Aorta (tissue), 5 donors: ENCODE measurements at places on chromosomes 7 and 10.

DNA sequence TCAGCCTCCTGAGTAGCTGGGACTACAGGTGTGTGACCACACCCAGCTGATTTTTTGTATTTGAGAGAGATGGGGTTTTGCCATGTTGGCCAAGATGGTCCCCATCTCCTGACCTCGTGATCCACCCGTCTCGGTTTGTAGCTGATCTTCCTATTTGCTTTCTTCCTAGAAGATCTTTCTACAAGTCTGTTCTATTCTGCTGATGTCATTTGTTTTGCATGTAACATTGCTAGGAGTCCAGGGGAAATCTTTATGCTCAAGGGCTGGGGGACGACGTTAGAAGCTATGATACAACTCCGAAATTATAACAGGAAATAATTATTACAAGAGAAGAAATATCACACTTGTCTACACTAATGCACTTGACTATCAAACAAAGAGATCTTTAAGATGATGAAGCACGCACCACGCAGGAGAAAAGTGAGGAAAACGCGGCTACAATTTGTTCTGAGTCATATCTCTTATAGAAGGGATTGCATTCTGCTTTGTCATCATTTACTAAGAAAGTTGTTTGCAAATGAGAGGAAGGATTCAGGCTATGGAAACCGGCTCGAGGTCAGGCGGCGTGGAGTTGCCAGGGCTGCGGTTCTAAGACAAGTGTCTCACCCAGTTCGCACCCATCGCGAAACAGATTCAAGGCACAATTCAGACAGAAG lies 103.0 kb upstream of the CARD11 start:
- no peak overlapping the region for H3K4me3 ChIP-seq
- no peak overlapping the region for H3K27ac ChIP-seq
- DNase-seq: peak; percentile 69
- no peaks in the 10 kb centered on the region for H3K36me3 ChIP-seq
- H3K27me3 ChIP-seq: no peaks in the 10 kb centered on the region
- no peaks in the 10 kb centered on the region for H3K4me1 ChIP-seq

DNA sequence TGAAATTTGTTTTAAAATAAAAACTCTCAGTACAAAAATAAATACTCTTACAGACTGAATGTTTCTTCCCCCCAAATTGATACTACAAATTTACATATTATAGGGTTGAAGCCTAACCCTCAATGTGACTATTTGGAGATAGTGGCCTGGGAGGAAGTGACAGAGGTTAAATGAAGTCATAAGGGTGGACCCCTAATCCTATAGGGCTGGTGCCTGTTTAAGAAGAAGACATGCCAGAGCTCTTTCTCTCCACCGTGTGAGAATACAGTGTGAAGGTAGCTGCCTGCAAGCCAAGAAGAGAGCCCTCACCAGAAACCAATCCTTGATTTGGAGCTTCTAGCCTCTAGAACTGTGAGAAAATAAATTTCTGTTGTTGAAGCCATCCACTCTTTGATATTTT lies 67.6 kb downstream of the MCU start:
- H3K27ac ChIP-seq: no peak overlapping the region
- no peaks in the 10 kb centered on the region for H3K36me3 ChIP-seq
- no peaks in the 10 kb centered on the region for H3K4me1 ChIP-seq
- H3K27me3 ChIP-seq: no peaks in the 10 kb centered on the region

- DNase-seq: no peak
- H3K27me3 ChIP-seq: no peaks in the 10 kb centered on the region
- H3K27ac ChIP-seq: no peak overlapping the region
- no peak overlapping the region for H3K4me3 ChIP-seq
- H3K36me3 ChIP-seq: no peaks in the 10 kb centered on the region
Observed at GRCh38 chr7:12888717-12889116, 201.3 kb downstream of the ARL4A start.

DNA sequence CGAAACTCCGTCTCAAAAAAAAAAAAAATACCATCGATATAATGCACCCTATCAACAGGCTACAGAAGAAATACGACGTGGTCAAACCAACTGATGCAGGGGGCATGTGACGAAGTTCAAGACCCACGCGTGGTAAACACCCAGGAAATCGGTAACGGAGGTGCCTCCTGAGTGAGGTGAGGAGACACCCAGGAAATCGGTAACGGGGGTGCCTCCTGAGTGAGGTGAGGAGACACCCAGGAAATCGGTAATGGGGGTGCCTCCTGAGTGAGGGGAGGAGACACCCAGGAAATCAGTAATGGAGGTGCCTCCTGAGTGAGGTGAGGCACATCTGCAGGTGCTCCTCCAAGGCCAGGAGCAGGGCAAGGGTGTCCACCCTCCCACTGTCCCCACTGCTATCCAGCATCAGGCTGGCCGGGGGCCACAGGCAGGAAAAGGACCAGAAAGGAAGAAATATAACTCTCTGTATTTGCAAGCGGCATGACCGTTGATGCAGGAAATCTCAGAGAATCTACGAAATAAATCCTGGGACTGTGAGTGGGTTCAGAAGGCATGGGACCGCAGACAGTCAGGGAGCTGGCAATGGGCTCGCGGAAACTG lies 10.7 kb upstream of the GPR146 start:
- no peaks in the 10 kb centered on the region for H3K36me3 ChIP-seq
- no peak overlapping the region for H3K4me3 ChIP-seq
- H3K27ac ChIP-seq: no peak overlapping the region
- H3K27me3 ChIP-seq: no peaks in the 10 kb centered on the region

DNA sequence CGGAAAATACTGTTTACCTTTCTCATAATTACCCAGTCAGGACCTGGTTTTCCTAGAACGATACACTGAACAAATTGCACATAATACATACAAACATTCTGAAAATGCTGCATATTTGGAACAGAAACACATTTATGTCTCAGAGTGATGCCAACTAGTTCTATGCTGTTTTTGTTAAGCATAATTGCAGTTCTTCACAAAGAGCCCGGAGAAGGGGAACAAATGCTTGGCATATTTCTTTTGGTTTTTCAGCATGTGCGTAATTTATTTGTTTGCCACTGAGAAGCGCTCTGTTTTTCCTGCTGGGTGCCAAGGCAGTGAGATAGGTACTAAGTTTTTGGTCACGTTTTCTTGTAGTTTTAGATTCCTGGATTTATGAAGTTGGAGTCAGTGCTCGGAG lies 181.0 kb upstream of the MDFIC start:
- DNase-seq: no peak
- no peaks in the 10 kb centered on the region for H3K4me1 ChIP-seq
- H3K4me3 ChIP-seq: peak overlapping the region; percentile 26
- H3K27ac ChIP-seq: no peak overlapping the region
- no peaks in the 10 kb centered on the region for H3K27me3 ChIP-seq
- no peaks in the 10 kb centered on the region for H3K36me3 ChIP-seq

- no peak overlapping the region for H3K4me3 ChIP-seq
- DNase-seq: no peak
- no peak overlapping the region for H3K27ac ChIP-seq
- H3K27me3 ChIP-seq: no peaks in the 10 kb centered on the region
Observed at GRCh38 chr10:128324058-128324827, 198.0 kb upstream of the MKI67 start.

- H3K4me3 ChIP-seq: no peak overlapping the region
- no peak for DNase-seq
- H3K27ac ChIP-seq: no peak overlapping the region
Observed at GRCh38 chr7:52705768-52706167, 329.7 kb upstream of the POM121L12 start.

DNA sequence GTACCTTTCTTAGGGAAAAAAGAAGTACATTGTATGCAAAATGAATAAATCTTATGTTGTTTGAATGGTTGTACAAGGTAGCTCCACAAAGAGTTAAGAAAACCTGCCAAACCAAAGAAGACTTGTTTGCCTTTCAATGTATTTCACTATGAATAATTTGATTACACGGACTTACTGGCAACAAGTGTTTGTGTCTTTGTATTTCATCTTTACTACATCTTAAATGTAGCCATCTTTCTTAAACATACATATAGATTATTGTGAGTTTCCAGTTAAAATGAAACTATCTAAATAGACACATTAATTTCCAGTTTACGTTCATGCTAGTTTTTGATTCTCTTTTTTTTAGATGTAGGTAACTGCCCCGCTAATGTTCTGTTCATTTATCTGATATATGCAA lies 2.8 kb downstream of the PRKG1 start:
- no peaks in the 10 kb centered on the region for H3K27me3 ChIP-seq
- H3K4me3 ChIP-seq: peak overlapping the region; percentile 82
- no peak overlapping the region for H3K27ac ChIP-seq
- H3K36me3 ChIP-seq: no peaks in the 10 kb centered on the region
- H3K4me1 ChIP-seq: peaks cover 3% of the 10 kb centered on the region

- DNase-seq: no peak
- H3K4me3 ChIP-seq: no peak overlapping the region
- no peaks in the 10 kb centered on the region for H3K27me3 ChIP-seq
Observed at GRCh38 chr10:130550952-130551674, 414.9 kb downstream of the GLRX3 start.

GRCh38 chr10:113524539-113525490 lies 28.0 kb upstream of the HABP2 start:
- peaks cover 5% of the 10 kb centered on the region for H3K4me1 ChIP-seq
- no peaks in the 10 kb centered on the region for H3K27me3 ChIP-seq
- no peak for DNase-seq
- no peaks in the 10 kb centered on the region for H3K36me3 ChIP-seq
- no peak overlapping the region for H3K4me3 ChIP-seq

GRCh38 chr10:119395280-119396007 lies 147.1 kb downstream of the RGS10 start:
- no peaks in the 10 kb centered on the region for H3K36me3 ChIP-seq
- DNase-seq: peak; percentile 77
- no peak overlapping the region for H3K27ac ChIP-seq
- H3K4me1 ChIP-seq: no peaks in the 10 kb centered on the region
- H3K27me3 ChIP-seq: no peaks in the 10 kb centered on the region

- DNase-seq: no peak
- H3K36me3 ChIP-seq: no peaks in the 10 kb centered on the region
- H3K4me3 ChIP-seq: no peak overlapping the region
Observed at GRCh38 chr10:70241081-70241480, 7.9 kb upstream of the PPA1 start.

DNA sequence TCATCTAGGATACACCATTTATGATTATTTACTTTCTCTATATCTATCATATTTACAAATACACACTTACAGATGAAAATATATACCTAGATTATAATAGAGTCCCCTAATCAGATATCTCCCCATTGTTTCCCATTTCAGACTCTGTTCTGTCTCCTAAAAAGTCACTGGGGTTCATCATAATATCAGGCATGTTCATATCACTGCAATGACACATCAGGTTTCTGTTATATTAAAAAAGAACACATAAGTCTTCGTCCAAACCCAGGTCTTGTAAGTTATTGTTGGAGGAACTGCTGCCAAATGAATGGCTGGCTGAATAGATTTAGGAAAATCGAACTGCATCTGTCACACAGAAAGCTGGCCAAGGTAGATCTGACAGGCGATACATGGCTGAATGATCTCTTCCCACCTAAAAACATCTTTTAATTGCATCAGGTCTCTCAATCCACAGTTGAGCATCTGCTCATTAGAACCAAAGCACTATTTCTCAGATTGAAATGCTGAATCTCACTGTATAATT lies 178.7 kb downstream of the CACNA2D1 start:
- H3K4me3 ChIP-seq: no peak overlapping the region
- no peaks in the 10 kb centered on the region for H3K36me3 ChIP-seq
- H3K27me3 ChIP-seq: no peaks in the 10 kb centered on the region
- H3K27ac ChIP-seq: no peak overlapping the region
- H3K4me1 ChIP-seq: no peaks in the 10 kb centered on the region

GRCh38 chr7:116210345-116211005 lies at the start of gene TES:
Gene TES, plus strand, starts transcription at chr7:116210539. Its CDS starts 169 bp downstream, at chr7:116210708.
- H3K36me3 ChIP-seq: no peaks in the 10 kb centered on the region
- H3K27ac ChIP-seq: peak within 1 kb of the TSS; percentile 83
- H3K27me3 ChIP-seq: no peaks in the 10 kb centered on the region
- no peaks in the 10 kb centered on the region for H3K4me1 ChIP-seq
- DNase-seq: peak; percentile 92
- peak within 1 kb of the TSS; percentile 92 for H3K4me3 ChIP-seq

- no peaks in the 10 kb centered on the region for H3K36me3 ChIP-seq
- no peaks in the 10 kb centered on the region for H3K4me1 ChIP-seq
- no peaks in the 10 kb centered on the region for H3K27me3 ChIP-seq
- DNase-seq: no peak
- no peak overlapping the region for H3K4me3 ChIP-seq
Observed at GRCh38 chr7:124247691-124248090, 214.8 kb upstream of the TMEM229A start.

GRCh38 chr7:150951521-150951920 lies 26.6 kb downstream of the KCNH2 start:
- DNase-seq: peak; percentile 36
- no peak overlapping the region for H3K27ac ChIP-seq
- H3K36me3 ChIP-seq: no peaks in the 10 kb centered on the region
- no peaks in the 10 kb centered on the region for H3K4me1 ChIP-seq
- no peak overlapping the region for H3K4me3 ChIP-seq
- H3K27me3 ChIP-seq: no peaks in the 10 kb centered on the region

DNA sequence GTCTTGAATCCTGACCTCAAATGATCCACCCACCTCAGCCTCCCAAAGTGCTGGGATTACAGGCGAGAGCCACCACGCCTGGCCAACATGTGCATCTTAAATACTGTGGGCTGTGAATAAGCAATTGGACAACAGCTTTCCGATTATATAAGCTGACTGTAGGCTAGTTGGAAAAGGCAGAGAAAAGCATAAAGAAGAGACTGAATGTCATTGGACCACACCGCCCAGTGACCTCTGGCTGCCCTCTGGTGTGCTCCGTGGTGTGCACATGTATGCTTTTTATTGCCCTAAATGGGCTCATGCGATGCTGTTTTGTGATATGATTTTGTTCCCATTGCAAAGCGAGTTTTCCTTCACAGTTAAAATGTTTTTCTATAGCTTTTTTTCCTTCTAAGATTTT lies 15.4 kb upstream of the CSGALNACT2 start:
- no peaks in the 10 kb centered on the region for H3K27me3 ChIP-seq
- DNase-seq: no peak
- H3K36me3 ChIP-seq: no peaks in the 10 kb centered on the region
- no peak overlapping the region for H3K4me3 ChIP-seq
- H3K27ac ChIP-seq: no peak overlapping the region
- no peaks in the 10 kb centered on the region for H3K4me1 ChIP-seq

DNA sequence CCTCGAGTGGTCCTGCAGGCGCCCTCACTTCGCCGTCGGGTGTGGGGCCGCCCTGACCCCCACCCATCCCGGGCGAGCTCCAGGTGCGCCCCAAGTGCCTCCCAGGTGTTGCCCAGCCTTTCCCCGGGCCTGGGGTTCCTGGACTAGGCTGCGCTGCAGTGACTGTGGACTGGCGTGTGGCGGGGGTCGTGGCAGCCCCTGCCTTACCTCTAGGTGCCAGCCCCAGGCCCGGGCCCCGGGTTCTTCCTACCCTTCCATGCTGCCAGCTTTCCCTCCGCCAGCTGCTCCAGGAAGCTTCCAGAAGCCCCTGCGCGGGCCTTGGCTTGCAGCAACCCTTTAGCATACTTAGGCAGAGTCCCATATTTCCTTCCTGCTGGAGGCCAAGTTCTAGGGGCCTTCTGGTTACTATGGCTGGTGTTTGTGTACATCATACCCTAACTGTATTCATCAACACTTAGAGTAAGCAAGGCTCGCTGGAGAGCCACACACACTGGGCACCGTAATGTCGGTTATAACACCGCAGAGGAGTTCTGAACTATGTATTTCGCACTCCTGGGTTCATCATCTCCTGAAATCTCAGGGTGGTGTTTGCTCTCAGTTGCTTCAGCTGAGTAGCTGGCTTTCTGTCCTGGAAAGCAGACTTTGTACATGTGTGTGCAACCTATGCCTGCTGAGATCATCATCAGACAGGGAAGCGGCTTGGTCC lies 471 bp downstream of the MGMT start:
- no peaks in the 10 kb centered on the region for H3K4me1 ChIP-seq
- no peak overlapping the region for H3K27ac ChIP-seq
- H3K4me3 ChIP-seq: peak overlapping the region; percentile 32
- no peak for DNase-seq
